ENCODE measurements at places on chromosomes 3 and 15.
A peak's percentile ranks its signal among the peaks of the same experiment; 100 is the strongest.

DNA sequence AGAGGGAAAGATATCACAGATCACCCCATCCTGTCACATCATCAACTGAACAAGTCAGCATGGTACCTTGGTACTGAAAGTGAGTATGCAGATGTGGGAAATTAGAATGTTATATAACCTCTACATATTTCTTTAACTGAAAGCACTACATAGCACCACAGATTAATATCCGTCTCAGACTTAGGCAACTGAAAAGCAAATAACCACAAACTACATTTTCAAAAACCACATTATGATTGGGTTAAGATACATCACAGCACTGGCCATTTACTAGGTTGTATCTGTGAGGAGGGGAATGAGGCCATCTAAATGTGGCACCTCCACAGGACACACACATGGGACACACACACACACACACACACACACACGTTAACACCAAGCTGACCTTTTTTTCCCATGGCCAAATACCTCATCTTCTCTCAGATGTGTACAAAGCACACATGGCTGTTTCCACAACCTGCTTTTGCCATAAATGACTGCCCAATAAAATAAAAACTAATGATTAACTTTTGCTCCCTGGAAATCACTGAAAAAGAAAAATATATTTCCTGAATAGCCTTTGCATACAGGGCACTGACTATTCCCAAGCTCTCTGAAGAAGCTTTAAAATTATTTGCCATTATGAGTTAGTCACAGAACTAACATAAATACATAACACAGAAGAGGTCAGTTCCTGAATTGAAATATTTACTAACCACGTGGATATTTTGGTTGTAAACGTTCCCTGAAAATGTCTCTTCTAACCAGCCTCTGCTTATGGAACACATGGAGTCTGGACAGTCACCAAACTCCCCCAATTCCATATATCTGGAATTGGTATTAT is 60.1 kb downstream of the SUMF1 start:
- no peak for DNase-seq

- DNase-seq = no peak
These were observed 40.3 kb downstream of the RPL39L start for GRCh38 chr3:187098923-187099512.

GRCh38 chr15:81894061-81894460 is 151.8 kb downstream of the MEX3B start:
- no peak for DNase-seq

GRCh38 chr3:4817128-4817527 is 162.1 kb upstream of the BHLHE40 start:
- no peak for DNase-seq

DNA sequence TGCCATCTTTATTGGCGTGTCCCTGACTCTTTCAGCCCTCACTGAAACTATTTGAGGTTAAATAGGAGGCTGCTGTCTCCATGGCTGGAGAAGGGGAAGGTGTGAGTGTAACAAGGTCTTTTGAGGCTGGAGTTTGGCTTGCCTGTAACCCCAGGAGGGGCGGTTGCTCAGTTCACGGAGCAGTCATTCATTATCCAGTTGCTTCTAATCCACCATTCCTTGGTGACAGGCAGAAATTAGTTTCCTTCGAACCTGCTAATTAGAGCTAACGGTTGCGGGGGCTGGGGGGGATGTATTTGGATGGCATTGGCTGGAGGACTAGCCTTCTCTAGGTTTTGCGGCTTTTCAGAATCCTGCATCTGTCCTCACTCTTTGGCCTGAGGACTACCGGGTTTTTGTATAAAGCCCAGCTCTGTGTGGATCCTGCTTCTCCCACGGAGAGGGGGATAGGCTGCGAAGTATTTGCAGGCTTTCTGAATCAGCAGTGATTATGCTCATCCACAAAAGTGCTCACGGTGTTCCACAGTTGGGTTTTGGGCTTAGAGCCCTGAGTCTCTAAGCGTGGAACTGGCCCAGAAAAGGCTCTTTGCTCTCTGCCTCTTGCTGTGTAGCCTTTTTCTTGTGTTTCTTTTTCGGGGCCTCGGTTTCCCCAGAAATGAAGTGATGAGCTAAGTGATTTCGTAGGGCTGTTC is 18.6 kb downstream of the FGD5 start:
- DNase-seq = no peak

DNA sequence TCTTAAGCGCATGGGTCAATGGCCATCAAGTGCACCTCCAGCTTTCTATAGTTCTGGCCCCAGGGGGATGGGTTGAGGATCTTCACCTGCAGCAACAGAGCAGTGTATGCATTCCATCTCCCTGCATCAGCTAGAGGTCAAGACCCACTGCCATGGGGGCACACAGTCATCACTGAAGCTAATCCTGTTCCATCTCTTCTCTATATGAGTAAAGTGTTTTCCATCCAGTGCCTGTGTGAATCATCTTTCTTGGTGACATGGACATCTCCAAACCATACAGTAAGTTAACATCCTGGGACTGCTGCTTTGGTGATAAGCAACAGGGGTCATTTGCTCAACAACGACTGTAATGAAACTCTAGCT is 4.4 kb upstream of the ENTPD3 start:
- DNase-seq = no peak

- no peak for DNase-seq
These were observed 25.8 kb downstream of the SNX1 start for GRCh38 chr15:64121614-64122013.

DNA sequence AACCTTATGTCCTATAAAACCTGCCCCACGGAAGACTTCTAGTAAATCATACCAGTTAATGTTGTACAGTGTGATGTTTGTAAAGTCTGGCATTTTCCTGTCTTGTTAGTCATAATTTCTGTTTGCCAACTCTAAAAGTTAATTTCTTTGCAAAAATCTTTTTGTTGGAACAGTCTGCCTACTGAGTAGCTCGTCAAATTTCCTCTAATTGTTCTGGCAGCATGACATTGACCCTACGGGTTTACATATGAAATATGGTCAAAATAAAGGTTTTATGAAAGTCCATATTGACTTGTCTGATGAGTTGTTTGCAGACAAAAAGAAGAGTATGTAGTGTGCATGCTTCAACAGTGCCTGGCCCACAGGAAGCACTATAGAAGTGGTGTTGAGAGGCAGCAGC is 79.8 kb upstream of the SOX2 start:
- DNase-seq = no peak

- DNase-seq = no peak
These were observed 38.7 kb downstream of the ANP32A start for GRCh38 chr15:68781766-68782588.

GRCh38 chr3:141337523-141337854 is 30.8 kb upstream of the ZBTB38 start:
- DNase-seq = no peak

GRCh38 chr15:30956216-30957124 is 35.0 kb downstream of the MTMR10 start:
- DNase-seq = no peak

GRCh38 chr3:8519156-8519555 is 17.5 kb downstream of the LMCD1 start:
- no peak for DNase-seq

GRCh38 chr3:62046326-62046725 is 327.0 kb downstream of the FEZF2 start:
- DNase-seq = no peak

DNA sequence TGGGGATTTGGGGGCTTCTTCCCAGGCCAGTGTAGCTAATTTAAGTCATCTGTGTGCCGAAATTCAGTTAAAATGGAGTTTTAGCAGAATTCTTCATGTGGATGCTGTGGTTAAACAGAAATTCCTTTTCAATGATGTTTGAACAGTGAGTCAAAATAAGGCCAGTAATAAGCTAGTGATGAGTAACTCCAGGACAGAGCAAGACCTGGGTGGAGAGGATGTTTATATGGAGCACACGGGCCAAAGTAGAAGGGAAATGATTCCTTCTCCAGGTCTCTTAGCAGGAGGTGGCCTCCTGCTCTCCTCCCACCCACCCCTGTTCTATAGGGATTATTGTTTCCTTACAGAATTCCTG is 31.9 kb upstream of the UACA start:
- DNase-seq = no peak

GRCh38 chr3:30342318-30343060 is 263.9 kb upstream of the TGFBR2 start:
- no peak for DNase-seq

- no peak for DNase-seq
These were observed 678.1 kb upstream of the DPPA4 start for GRCh38 chr3:110015231-110015963.

DNA sequence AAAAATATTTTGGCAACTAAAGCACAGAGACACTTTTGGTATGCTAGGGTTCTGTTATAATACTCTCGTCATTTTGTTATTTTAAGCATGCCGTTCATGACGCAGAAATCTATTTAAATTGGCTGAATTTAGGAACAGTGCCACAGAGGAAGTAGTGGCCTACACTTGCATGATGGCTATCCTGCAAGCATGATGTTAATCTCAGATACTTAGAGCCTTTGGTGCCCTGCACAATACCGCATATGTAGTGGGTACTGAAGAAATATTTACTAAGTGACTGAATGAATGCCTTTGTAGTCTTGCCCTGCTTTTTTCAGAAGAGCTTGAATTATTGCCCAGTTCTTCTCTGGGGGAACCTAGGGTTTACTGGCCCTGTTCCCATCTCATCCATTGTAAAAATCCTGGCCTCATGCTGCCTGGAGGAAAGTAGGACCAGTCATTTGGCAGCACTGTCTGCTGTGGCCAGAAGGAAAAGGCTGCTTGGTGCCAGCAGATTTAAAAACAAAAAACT is 79.0 kb downstream of the SERPINI1 start:
- DNase-seq = no peak

- no peak for DNase-seq
These were observed 14.7 kb upstream of the EDC3 start for GRCh38 chr15:74710319-74711094.

GRCh38 chr15:96209285-96209735 is 121.2 kb upstream of the NR2F2 start:
- no peak for DNase-seq

DNA sequence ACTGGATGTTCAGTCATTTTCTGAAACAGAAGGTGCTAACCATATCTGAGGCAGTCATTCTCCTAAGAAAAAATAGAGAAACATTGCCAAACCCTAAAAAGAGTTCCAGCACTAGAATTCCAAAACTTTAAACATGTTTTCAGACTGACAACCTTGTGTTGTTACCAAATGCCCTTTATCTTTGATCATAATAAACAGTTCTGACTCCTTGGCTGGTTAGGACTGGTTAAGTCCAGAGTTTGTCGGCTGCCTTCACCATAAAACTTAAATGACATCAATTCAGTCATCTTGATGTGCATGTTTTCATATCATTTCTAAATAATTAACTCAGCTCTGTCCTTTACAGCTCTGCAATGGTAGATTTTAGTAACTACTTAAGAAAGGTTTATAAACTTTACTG is 68.0 kb downstream of the COL8A1 start:
- DNase-seq = no peak

- DNase-seq = no peak
These were observed 11.0 kb downstream of the CXCR6 start for GRCh38 chr3:45954306-45954705.

DNA sequence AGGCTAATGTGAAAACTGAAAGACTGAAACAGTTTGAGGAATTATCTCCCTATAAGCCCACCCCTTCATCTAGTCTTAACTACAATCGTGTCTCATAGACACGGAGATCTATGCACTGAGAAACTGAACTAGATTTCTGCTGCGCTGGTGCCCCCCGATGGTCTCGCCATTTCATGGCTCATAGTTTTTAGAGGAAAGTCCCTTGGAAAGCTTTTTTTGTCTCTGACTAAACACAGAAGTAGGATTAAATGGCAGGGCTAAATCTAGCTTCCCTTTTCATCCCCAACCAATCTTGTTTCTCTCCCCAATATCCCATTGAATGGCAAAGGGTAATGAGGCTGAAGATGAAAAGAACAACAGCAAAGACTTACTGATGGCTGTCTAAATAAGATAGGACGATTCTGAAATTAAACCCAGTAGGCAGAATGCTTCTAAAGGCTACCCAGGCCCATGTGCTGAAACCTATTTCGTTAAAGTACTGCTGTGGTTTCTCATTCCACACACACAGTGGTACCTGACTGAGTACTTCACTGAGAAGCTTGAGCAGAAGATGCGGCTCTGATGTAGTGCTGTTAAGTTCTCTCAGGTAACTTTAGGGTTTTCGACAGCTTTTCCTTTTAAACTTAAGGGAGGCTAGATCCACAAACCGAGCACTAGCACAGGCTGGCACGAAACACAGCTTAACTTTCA is 142.7 kb downstream of the GADL1 start:
- DNase-seq = peak; percentile 18

- DNase-seq = no peak
These were observed 9.3 kb downstream of the IRAK2 start for GRCh38 chr3:10173926-10174435.

DNA sequence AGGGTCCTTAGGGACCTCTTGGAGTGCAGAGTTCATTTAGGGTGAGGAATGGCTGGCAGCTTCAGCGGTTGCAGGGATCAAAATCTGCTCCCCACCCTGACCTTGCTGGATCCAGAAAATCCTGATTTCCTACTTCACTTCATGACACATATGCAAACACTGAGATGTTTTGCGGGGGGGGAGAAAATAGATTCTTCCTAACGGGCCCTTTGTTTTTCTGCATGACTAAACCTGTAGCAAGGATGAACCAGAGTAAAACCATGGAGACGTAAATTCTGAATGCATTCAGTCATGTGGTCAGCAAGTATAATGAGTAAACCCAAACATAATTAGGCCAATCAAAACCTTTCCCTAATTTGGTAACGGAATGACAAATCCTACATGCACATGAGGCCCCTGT is 20.0 kb upstream of the RBP1 start:
- DNase-seq = no peak

DNA sequence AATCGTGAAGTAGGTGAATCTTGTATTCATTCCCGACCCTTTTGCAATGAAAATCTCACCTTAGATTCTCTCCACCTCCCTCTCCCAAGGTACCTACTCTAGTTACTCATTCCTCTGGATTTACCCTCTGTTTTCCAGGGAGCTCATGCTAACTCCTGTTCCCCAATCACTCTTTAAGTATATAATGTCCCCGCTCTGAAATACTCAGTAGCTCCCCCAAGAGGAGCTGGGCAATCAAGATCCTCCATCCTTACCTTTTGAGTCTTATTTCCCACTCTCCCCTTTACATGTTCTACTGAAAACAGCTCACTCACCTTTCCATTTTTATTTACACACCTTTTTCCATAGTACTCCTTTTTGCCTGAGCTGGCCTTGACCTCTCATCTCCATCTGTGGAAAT is 599.9 kb downstream of the RBMS3 start:
- DNase-seq = no peak

DNA sequence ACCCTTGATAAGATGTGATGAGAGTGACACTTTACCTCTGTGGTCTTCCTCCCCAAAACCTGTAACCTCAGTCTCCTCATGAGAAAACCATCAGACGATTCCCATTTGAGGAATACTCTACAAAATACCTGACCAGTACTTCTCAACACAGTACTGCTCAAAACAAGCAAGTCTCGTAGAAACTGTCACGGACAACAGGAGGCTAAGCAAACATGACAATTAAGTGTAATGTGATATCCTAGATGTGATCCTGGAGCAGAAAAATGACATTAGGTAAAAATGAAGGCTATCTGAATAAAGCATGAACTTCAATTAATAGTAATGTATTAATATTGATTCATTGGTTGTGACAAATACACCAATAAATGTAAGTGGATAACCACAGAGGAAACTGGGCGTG is 113.6 kb downstream of the CACNA2D3 start:
- DNase-seq = no peak

- no peak for DNase-seq
These were observed 216.2 kb downstream of the ABHD5 start for GRCh38 chr3:43906849-43907507.

Data from effector memory CD8-positive, alpha-beta T cell (primary cell).